ENCODE measurements at places on chromosomes 11 and 22.

- no peak for DNase-seq
Measured at GRCh38 chr22:41442240-41442792, 4.3 kb downstream of the TOB2 start.

GRCh38 chr11:76859708-76860227 is 950 bp upstream of the ACER3 start:
- DNase-seq, result no peak

DNA sequence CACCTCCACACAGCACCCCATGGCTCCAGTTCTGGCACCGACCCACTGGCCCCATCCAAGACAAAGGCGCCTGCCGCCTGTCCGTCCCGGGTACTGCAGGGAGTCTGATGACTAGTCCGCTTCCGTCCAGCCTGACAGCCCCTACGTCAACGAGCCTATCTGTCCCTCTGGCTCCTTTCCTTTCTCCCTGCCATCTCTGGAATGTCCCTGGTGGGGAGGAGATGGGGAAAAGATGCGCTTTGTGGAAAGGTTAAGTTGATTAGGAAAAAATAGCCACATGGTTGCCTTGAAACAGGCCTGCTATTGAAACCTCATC is 10.4 kb downstream of the PDGFB start:
- no peak for DNase-seq

DNA sequence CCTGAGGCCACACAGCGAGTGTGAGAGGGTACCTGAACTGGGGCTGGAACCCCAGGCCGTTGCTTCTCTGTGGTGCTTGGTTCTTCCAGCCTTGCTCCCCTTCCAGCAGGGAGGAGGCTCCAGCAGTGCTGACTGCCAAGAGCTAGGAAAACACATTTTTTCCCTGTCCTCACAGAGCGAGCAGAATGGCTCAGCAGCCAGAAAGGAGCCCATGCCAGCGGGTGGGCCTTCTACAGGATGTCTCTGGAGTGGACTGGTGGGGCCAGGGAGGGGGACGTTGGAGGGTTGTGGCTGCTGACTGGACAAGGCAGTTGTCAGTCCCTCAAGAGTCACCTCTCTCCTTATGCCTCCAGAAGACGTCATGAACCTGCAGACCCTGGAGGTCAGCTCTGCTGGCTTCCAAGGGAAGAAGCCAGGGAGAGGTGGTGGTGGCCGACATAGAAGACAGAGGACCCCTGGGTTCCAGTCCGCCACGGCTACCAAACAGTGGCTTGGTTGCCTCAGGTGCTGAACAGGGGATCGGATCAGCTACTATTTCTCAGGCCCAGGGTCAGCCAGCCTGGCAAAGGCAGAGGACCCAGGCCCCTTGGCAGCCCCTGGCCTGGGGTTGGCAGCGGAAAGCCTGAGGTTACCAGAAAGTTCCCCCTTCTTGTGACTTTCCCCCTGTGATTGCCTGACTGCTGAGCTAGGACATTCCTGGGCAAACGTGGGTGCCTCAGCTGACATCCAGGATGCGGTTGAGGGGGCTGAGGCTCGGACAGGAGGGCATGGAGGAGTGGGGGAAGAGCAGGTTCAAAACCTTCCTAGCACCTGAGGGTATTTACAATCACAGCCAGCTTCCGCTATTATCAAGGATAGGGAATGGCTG is 3.7 kb downstream of the MAFF start:
- DNase-seq, result no peak

DNA sequence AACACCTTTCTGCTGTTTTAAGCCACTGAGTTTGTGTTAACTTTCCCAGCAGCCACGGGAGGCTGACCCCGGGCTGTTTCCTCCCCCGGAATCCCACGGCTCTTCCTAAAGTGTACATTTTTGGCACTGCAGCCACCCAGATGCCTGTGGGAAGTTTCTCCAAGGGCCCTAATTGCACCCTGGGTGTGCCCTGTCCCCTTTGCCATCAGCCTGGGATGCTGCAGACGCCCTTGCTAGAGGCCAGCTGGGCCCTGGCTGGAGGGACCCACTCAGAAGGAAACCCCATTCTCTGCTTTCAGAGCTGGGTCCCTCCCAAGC is 883.3 kb downstream of the BRD1 start:
- no peak for DNase-seq

DNA sequence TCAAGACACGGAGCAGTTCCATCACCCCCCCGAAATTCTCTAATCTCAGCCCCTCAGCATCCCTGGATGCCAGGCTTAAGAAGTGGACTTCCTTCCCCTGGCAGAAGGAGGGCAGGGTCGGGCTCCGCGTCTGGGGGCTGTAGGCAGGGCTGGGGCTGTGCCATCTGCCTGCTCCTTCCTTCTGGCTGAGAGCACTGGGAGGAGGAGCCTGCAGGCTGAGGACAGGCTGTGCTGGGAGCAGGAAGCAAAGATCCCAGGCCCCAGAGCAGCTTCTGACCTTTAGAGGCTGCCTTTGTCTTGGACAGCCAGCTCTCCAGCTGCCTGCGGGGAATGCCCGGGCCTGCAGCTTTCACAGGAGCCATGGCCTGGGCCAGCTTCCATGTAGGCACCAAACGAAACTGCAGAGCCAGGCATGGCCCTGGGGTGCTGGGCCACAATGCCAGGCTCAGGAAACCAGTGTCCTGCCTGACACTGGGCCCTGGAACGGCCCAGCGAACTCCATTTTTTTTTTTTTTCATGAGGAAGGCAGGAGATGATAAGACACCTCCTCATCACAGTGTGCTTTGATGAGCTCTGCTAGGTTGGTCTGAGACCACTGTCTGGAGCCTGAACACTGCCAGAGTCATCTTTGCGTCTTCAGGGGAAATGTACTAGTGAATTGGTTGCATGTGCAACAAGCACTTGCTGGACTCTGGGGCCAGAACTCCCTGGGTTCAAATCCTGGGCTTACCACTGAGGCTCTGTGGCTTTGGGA is 67.9 kb downstream of the MCM5 start:
- DNase-seq, result no peak

DNA sequence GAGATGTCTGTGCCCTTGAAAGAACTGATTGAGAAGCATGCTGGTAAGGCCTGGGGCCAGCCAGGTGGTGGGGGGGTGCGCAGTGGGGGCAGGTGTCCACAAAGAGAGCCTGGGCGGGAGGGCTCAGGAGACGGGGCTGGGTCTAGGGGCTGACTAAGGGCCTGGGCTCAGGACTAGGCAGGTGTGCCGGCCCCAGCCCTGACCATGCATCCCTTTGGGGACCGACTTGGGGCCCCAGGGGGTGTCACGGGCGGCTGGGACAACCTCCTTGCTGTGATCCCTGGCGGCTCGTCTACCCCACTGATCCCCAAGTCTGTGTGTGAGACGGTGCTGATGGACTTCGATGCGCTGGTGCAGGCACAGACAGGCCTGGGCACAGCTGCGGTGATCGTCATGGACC is 4.4 kb downstream of the NDUFV1 start:
- DNase-seq, result no peak

GRCh38 chr11:35005141-35005780 is 88.8 kb downstream of the PDHX start:
- no peak for DNase-seq

- no peak for DNase-seq
Measured at GRCh38 chr11:128061281-128061871, 526.0 kb downstream of the ETS1 start.

- DNase-seq, result peak; percentile 29
Measured at GRCh38 chr11:65225279-65226102, 36.3 kb upstream of the POLA2 start.

- DNase-seq, result no peak
Measured at GRCh38 chr11:69131644-69132300, 24.0 kb upstream of the SMIM38 start.

DNA sequence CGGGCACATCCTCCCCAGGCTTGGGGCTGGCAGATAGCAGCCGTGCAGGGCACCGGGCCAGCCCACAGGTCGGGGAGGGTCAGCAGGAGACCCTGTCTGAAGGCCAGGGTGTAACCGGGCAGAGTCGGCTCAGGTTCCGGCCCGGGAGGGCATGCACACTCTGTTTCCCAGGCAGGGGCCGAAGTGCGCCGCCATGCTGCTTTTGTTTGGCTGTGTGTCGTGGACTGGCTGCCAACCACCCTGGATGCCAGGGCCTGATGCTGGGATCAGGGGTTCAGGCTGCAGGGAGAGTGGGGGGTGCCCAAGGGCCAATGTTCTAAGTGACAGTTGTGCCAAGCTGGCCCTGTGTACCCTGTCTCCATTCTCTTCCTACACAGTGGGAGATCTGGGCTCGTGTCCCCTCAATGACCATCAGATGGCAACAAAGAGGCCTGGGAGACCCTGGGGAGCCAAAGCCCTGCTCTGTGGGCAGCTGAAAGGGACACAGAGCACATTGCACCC is 120.9 kb upstream of the B3GAT1 start:
- no peak for DNase-seq

DNA sequence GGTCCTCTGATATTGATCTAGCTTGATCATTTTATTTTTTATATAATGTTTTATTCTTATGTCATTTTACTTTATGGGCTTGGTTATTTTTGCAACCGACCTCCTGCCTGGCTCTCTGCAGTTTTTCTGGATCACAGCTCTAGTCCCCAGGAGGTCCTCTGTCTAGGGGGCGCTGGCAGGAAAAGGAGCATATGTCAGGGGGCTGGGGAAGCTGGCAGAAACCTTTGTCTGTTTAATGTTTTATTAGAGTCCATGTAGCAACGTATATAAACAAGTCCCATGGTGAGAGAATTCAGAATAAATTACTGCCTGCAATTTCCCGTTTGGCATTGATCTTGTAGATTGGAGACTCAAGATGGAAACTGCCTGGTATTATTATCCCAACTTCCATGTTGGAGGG is 133.5 kb upstream of the ZBED5 start:
- DNase-seq, result no peak

DNA sequence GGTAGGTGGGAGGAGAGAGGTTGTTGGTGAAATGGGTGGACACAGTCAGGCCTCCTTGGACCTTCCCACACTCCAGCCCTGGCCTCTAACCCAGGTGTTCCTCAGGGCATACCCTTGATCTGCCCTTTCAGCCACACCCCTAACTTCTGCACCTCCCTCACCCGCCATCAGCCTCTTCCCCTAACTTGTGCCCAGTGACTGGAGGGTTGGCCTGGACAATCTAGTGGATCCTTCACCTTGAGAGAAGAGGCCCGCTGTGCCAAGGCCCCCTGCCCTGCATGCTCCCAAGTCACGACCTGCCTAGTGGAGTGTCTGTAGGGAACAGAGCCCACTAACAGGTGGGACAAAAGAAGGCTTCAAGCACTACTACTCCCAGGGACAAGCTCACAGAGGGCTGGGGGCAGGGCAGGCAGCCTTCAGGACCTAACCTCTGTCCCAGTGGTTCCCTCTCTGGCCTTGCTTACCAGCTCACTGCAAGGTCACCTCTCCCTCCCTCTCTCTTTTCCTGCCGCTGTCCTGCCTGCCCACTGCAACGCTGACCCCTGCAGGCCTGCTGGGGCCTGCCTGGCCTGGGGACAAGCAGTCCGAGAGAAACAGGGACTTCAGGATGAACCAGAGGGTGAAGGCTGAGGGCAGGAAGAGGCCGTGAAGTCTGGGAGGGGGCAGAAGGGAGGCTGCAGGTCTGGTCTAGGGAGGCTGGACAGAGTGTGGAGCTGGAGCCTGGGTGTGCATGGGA is 3.3 kb downstream of the SYT7 start:
- no peak for DNase-seq

GRCh38 chr22:44753189-44754042 is 1.0 kb downstream of the ARHGAP8 start:
- no peak for DNase-seq

- DNase-seq, result no peak
Measured at GRCh38 chr11:79113054-79113690, 327.7 kb downstream of the TENM4 start.

DNA sequence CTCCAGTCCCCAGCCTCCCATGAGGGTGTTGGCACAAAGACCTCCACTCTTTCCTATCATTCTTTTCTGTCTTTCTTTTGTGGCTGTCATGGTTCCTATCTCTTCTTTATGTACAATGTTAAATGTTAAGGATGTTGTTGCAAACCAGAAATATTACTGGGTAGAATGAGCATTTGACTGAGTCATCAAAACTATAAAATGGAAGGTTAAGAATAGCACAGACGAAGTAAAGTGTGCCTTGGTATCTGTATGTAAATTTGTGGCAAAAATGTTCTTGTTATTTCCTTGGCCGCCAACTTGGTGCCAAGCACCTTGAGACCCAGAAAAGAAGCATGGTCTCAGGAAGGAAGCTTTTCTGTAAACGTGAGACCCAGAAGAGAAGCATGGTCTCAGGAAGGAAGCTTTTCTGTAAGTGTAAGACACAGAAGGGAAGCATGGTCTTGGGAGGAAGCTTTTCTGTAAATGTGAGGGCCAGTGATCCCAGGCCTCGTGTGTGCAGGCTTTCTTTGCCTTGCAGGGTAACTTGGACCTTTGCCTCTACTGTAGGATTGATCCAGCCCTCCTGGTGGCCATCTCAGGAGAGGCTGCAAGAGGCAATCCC is 6.7 kb upstream of the PKP3 start:
- DNase-seq, result no peak

- no peak for DNase-seq
Measured at GRCh38 chr11:103690356-103690755, 346.1 kb upstream of the DDI1 start.

GRCh38 chr11:27312110-27312509 is 50.9 kb downstream of the CCDC34 start:
- DNase-seq, result no peak

GRCh38 chr22:45579306-45579705 is 76.6 kb downstream of the FBLN1 start:
- DNase-seq, result no peak

DNA sequence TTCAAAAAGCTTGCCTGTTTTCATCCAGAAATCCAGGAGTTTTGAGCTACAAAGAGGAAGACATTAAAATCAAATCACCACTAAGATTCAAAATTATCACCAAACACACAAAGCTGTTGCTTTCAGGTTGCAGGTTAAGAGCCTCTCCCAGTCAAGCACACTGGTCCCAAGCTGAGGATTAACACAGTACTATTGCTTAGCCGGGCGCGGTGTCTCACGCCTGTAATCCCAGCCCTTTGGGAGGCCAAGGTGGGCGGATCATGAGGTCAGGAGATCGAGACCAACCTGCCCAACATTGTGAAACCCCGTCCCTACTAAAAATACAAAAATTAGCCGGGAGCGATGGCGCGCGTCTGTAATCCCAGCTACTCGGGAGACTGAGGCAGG is 1165.1 kb downstream of the LRRC4C start:
- no peak for DNase-seq

DNA sequence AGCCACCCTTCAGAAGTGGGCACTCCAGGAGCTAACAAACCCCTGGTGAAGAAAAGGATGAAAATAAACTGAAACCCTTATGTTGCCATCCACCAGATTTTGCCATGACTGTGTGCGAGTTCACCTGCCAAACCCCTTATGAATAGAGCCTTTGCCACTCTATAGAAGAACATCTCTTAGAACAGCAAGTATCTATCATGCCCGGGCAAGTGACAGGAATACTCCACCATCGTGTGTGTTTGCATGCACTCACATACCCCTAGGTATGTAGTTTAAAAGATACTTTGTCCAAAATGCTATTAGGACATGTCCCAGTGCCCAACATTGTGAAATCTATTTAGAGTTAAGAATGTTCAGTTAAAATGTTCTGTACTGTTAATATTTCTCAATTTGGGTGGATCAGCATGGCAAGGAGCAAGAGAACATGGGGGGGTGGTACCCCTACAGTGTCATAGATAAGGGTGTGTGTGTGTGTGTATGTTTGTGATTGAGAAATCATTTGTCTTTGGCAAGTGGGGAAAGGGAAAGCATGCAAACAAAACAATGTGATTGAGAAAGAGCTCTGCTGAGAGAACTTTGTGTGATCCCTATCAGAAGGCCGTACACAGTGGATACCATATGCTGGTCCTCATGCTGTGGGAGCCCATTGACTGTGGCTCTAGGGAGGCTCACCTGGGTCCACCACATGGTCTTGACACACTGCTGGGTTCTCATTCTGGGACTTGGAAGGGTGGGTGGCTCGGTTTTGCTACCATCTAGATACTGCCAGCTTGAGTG is 94.9 kb downstream of the ZBTB16 start:
- DNase-seq, result no peak

GRCh38 chr22:37025500-37026070 is 6.0 kb downstream of the MPST start:
- no peak for DNase-seq

All from stimulated activated CD8-positive, alpha-beta memory T cell treated with anti-CD3 and anti-CD28 coated beads, Interleukin-7, amount 100 ng/mL, for 1 hour (primary cell).